ENCODE measurements at places on chromosomes 1 and 21.
A peak's percentile ranks its signal among the peaks of the same experiment; 100 is the strongest.

- no peak for DNase-seq
Measured at GRCh38 chr1:113170519-113170918, 97.5 kb downstream of the LRIG2 start.

- no peak for DNase-seq
Measured at GRCh38 chr1:37734629-37735591, 30.0 kb downstream of the EPHA10 start.

DNA sequence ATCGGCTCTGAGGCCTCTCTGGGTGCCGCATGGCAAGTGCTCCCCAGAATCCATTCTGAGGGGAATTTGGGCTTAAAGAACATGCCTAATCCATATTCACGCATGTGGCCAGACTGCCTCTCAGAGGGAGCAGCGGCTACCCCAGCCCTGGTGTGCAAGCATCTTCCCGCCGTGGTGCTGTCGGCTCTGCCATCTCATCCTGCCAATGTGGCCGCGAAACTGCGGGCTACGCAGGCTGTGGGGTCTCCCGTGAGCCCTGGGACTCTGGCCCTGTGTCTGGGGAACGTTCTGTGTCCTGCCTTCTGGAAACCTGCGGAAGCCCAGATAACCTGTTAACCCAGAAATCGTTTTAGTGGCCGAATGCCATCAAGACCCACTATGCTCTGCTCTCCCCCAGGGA lies 60.7 kb downstream of the SLC19A1 start:
- DNase-seq = no peak

DNA sequence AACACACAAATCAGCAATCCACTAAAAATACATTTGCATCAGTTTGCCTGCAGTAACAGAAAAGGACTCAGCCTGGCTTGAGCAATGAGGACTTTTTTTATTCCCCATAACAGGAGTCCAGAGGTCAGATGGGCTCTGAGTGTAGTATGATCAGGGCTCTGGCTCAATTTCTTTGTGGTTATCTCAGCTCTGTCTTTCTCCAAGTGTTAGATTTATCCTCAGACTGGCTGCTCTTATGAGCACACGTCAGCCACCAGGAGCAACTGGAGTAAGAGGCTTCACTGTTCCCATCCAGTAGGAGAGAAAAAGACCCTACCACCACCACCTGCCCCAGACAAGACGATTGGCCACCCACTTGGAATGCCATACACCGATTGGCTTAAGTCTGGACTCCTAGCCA lies 36.2 kb upstream of the KLHDC7A start:
- no peak for DNase-seq

GRCh38 chr1:223712194-223712849 lies at the start of gene CAPN2:
TSS of gene CAPN2 (plus strand) at chr1:223712539. CDS start at chr1:223712641, 102 bp downstream.
- DNase-seq = peak; percentile 75

DNA sequence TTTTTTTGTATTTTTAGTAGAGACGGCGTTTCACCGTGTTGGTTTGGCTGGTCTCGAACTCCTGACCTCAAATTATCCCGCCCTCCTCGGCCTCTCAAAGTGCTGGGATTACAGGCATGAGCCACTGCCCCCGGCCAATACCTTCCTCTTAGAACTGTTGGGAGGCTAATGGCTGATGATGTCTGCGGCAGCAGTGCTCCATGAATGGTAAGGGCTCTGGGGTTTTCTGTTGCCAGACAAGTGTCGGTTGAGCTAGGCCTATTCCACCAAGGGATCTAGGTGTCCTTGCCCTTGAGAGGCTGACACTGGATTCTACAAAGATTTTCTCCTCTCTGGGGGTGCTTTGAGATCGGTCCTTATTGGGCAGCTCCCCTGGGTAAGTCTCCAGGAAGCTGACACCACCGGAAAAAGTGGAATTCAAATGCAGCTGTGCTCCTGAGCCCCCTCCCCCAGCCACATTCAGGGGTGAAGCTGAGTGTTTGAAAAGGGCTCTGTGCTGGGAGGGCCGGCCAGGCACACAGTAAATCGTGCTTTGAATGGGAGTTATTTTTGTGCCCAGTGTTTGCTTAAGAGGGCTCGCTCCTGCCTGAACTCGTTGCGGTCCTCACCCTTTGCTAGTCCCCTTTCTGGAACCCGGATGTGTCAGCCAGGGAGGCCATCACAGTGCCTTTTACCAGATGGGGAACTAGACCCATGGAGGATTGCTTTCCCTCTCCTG lies 5.2 kb downstream of the SOX13 start:
- no peak for DNase-seq

DNA sequence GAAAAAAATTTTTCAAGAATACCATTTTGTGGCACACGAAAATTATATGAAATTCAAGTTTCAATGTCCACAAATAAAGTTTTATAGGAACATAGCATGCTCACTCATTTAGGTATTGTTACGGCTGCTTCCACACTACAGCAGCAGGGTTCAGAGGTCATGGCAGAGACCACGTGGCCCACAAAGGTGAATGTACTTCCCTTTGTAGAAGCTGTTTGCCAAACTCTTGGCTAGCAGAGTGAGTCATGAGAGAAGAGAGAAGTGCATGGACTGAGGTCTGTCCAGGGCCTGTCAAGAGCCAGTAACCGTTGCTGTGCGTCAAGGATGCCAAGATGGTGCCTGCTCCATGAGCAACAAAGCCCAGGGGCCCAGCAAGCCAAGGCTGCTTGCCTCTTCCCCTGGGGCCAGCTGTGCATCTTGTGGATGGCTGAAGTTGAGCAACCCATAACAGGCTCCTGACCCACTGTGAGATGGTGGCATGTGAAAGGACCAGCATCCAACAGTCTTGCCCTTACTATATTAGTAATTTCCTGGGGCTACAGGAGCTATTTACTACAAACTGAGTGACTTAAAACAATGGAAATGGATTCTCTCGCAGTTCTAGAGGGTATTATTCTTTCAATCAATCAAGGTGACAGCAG lies 64.8 kb upstream of the ATP5PO start:
- DNase-seq = no peak

DNA sequence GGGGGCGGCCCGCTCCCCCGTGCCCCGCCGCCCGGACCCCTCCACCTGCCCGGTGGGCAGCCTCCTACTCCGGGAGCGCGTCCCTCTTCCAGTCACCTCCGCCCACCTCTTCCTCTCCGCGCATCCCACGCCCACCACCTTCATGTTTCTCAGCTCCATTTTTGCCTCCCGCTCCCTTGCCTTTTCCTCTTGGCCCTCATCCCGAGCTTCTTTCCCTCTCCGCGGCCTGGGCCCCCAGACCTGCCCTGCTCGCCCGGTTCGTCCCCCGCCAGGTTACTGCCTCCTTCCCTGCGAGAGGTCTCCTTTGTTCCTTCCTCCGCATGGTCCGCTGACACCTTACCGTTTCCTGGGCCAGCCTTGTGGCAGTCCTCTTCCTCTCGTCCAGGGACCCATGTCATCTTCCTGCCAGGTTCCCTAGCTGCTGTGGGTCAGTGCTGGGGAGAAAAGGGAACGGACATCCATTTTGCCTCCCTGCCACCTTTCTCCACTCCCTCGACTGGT lies 563 bp downstream of the QSOX1 start:
- DNase-seq = no peak

- no peak for DNase-seq
Measured at GRCh38 chr21:41186755-41187536, 19.0 kb downstream of the BACE2 start.

DNA sequence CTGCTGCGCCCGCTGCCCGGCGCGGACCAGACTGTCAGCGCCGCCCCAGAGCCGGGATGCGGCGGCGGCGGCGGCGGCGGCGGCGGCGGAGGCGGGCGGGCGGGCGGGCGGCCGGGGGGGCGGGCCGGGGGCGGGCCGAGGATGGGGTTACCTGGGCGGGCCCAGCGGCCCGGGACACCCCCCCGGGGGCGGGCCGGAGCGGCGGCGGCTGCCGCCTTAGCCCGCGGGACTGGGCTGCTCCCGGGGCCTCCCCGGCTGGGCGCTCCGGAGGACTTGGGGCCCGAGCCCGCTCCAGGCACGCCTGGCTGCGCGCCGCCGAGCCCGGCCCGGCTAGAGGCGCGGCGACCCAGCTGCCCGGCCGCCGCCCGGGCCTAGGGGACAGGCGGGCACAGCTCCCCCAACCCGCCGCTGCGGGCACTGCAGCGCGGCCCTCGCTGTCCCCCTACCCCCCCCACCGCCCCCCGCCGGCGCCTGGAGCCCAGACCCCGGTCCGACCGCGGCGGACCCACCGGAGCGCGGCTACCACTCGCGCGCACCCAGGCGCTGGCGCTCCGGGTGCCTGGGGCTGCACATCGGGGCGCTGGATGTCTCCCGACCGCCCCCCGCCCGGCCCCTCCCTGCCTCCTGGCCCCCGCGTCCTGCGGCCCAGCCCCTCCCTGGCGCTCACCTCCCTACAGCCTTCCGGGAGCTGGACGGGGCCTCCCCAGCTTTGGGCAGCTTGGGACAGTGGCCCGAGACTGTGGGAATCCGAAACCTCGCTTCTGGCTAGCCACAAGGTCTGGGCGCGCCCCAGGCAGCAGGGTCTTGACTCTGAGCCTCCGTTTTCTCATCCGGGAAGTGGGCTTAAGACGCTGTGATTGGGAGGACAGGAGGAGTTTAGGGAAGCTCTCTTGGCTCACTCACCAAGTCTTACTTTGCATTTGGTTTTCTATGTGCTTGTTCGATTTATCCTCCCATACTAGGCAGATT lies at the start of gene WNT4:
Gene WNT4 (minus strand): TSS at position 33 of the 969 bp plus-strand sequence. CDS start 175 bp downstream, outside the sequence.
- DNase-seq = no peak

DNA sequence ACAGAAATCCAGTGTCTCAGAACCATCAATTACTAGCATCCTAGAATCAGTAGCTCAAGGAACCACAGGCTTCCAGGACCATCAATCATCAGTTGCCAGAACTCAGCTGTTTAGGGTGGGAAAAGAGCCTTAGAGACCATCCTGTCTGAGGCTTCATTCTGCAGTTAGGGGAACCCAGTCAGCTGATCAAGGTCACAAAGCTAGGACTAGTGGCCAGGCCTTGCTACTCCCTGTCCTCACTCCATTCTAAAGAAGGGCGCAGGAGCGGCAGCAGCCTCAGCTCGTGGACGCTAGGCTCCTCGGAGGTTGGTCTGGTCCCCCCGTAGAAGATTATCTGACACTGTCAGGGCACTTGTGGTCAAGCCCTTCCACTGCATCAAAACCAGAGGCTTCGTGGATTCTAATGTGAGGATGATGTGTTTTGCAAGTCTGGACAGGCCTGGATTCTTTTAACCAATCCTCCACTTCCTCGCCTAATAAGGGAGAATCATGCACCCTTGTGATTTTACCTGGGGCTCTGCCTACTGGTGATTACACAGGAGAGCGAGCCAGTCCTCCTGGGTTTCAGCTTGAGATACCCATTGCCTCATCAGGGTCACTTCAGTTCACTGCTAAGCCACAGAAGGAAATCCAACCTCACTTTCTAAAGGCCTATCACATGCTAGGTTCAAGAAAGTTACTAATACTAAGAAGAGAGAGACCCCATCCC lies 41.7 kb upstream of the IFFO2 start:
- no peak for DNase-seq

GRCh38 chr1:155499953-155500639 lies 62.5 kb downstream of the ASH1L start:
- no peak for DNase-seq

GRCh38 chr1:220290140-220290761 lies 18.0 kb upstream of the RAB3GAP2 start:
- DNase-seq = no peak

GRCh38 chr21:26506956-26507355 lies 66.1 kb downstream of the CYYR1 start:
- DNase-seq = no peak

DNA sequence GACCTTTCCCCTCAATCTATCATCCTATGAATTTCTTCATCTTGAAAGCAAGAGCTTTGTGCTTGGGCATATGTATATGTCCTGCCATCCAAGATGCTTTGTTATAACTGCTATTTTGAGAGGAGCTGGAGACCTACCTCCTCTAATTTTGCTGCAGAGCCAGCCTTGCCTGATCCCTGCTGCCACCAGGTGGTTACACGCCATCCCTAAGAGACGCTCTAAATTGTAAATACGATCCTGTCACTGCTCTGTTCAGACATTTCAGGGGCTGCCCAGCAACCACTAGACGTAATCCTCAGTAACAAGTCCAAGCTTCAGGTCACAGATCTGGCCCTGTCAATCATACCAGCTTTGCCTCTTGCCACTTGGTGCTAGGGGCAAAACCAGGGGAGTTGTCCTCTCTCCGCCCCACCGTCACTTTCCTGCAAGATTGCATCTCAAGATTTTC lies 32.9 kb downstream of the GPA33 start:
- no peak for DNase-seq

GRCh38 chr1:232980355-232980978 lies 30.1 kb downstream of the NTPCR start:
- no peak for DNase-seq

GRCh38 chr1:202938287-202938925 lies 11.4 kb upstream of the KLHL12 start:
- no peak for DNase-seq

GRCh38 chr1:11042995-11043874 lies 3.8 kb downstream of the MASP2 start:
- no peak for DNase-seq

GRCh38 chr1:233944601-233945000 lies 40.1 kb downstream of the SLC35F3 start:
- DNase-seq = no peak

GRCh38 chr1:32091176-32091575 lies 16.7 kb upstream of the KPNA6 start:
- DNase-seq = no peak

DNA sequence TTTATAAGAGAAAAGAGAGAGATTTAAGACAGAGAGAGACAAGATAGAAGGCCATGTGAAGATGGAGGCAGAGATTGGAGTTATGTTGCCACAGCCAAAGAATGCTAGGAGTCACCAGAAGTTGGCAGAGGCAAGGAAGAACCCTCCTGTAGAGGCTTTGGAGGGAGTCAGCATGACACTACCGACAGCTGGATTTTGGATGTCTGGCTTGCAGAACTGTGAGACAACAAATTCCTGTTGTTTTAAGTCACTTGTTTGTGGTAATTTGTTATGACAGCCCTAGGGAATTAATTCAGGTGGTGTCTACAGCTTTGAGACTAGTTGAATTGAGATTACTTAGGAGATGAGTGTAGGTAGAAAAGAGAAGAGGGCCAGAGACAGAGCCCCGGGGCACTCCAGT lies 158.5 kb downstream of the DNM3 start:
- DNase-seq = no peak

DNA sequence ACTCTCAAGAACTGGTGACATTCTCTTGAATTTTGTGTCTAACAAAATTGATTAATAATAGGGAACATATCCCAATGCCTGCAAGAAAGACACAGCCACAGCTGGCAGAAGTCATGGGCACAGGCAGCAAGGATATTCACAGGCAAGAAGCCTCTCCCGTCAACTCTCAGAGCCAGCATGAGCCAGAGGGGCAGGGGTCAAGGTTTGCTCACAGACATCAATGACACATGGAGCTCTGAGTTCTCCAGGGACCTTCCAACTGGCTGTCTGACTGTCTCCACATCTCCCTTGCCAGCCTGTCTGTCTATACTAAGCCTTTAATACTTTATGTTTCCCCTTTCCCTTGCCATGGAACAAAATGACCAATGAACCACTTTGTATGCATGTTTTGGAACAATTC lies 101.5 kb upstream of the RAB4A start:
- no peak for DNase-seq

Measured in AG09319 (cell line).